ENCODE measurements at places on chromosomes 6 and 20. TPM values are rescaled to one million over a fixed set of nuclear protein-coding genes. Genes with fewer than 3 reads are reported as not detected.

DNA sequence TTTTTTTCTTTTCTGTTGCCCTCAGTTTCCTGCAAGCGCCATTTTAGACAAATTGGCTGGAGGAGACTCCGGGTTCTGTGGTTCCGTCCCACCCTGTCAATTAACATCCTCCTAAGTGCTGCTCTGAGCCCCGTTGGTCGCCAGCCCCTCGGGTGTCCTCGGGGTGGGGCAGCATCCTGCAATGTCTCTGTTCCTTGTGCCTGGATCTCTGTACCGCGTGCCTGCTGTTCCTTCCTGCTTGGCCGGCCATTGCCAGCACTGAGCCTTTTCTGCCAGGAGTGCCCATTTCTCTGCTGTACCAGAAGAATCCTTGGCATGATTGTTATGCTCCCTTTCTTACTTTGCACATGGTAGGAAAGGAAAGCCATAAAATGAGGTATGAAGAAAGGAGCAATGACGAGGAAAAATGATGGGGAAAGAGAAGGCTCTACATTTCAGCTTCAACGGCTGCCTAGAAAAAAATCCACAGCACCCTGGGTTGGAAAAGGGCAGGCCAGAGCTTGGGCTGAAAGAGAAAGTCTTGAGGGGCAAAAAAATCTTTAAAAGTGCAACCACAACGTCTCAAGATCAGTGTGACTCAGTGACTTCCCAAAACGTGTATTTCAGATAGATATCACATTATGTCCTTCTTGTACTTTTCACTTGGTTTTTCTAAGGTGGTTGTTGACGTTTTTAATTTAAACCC lies 256.7 kb downstream of the CLIC5 start:
- DNase-seq = no peak

GRCh38 chr6:40244699-40245098 lies 310.4 kb upstream of the MOCS1 start:
- DNase-seq = no peak

DNA sequence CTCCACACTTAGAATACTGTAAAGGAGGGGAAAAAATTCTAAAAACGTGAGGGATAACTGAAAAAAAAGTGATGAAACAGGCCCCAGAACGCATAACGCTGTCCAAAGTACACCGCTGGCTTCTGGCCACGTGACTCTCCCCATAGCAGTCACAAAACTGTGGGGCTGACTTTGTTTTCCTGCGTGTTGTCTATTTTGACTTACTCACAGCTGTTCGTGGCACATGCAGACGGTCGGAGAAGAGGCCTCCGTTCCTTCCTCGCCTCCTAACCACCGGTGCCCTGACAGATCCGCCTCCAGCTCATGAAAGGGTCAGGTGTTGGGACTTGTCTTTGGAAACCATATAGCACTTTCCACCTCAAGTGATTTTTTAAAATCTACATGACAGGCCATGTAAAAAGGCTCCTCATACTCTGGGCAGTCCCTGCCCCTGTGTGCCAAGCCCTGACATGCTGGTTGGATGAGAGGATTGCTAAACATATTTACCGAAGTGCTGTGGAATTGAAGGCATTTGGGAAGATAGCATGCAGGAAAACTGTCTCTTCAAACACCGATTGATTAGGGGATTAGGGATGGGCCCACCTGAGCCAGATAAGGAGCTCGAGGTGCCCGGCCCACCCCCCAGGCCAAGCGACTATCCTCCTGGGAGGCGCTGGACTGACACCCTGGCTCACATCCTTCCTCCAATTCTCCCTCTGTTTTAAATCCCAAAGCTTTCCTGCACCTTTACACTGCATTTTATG lies 54.8 kb downstream of the DACT2 start:
- no peak for DNase-seq

GRCh38 chr6:125252891-125253290 lies 48.9 kb downstream of the HDDC2 start:
- no peak for DNase-seq

DNA sequence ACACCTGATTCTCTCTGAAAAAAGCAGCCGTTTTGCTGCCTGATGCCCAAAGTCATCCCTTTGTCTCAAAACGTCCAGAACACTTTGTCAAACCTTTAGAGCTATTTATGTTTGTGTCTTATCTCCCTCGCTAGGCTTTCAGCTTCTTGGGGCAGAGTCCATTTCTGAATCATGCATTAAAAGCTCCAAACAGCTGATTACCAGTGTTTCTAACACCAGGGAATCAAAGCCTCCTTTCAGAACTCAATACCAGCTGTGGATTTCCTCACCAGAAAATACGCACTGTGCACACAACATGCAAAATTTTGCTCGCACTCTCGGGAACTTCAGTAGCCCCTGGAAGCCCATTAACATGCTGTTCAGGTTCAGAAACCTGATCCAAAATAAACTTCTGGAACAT lies 333.3 kb downstream of the HACE1 start:
- no peak for DNase-seq

GRCh38 chr20:63752411-63753101 lies 13.0 kb downstream of the SLC2A4RG start:
- DNase-seq = no peak

GRCh38 chr6:16999491-17000436 lies 102.1 kb upstream of the STMND1 start:
- no peak for DNase-seq

COL21A1 gene
- 0.69 TPM for total RNA-seq
